ENCODE measurements at places on chromosomes 5 and 9. TPM values are rescaled to one million over a fixed set of nuclear protein-coding genes. Genes with fewer than 3 reads are reported as not detected.

The MPDZ gene
- total RNA-seq: 25.2 TPM

The LHX2 gene
- total RNA-seq: 0.18 TPM

The HBEGF gene
- total RNA-seq: 44.2 TPM

The SPINK4 gene
- not detected for total RNA-seq

The CCDC152 gene
- total RNA-seq: not detected

The OR1L1 gene
- not detected for total RNA-seq

The CCDC192 gene
- total RNA-seq: not detected

The PCYOX1L gene
- 26.4 TPM for total RNA-seq

The SPATA31C1 gene
- total RNA-seq: not detected

The PCDHB13 gene
- 1.3 TPM for total RNA-seq

The NR2F1 gene
- 3.6 TPM for total RNA-seq

The SLC25A2 gene
- 0.11 TPM for total RNA-seq

The PCDHB12 gene
- total RNA-seq: 6.2 TPM

The DOCK2 gene
- 3.5 TPM for total RNA-seq

The RAB3C gene
- total RNA-seq: not detected

The EHMT1 gene
- 32.0 TPM for total RNA-seq

The WNK2 gene
- not detected for total RNA-seq

The MVB12B gene
- 7.8 TPM for total RNA-seq

The LCN9 gene
- total RNA-seq: not detected

The PIP5KL1 gene
- 18.4 TPM for total RNA-seq

The WNT8A gene
- total RNA-seq: not detected

The GNG10 gene
- total RNA-seq: 131 TPM

The NNT gene
- total RNA-seq: 108 TPM

The PBX3 gene
- total RNA-seq: 15.1 TPM

The NPDC1 gene
- not detected for total RNA-seq

The DIRAS2 gene
- total RNA-seq: not detected

The ACOT12 gene
- not detected for total RNA-seq

The SHC3 gene
- 0.16 TPM for total RNA-seq

The RPL37 gene
- total RNA-seq: 281 TPM

The GRIA1 gene
- not detected for total RNA-seq

The FBP1 gene
- not detected for total RNA-seq

The OR1Q1 gene
- total RNA-seq: not detected

The ENG gene
- 8.7 TPM for total RNA-seq

The BRD8 gene
- 90.0 TPM for total RNA-seq

The PITX1 gene
- total RNA-seq: 25.0 TPM

The STK32A gene
- not detected for total RNA-seq

The FCN2 gene
- total RNA-seq: not detected

The MSANTD3 gene
- 79.4 TPM for total RNA-seq

The TRIM52 gene
- total RNA-seq: 5.2 TPM

The TLX3 gene
- total RNA-seq: not detected

The TRIM36 gene
- 0.22 TPM for total RNA-seq

Measured in SJSA1 (cell line).